IMR-90 (cell line): ENCODE measurements at places on chromosomes 7 and 10. TPM values are rescaled to one million over a fixed set of nuclear protein-coding genes. Genes with fewer than 3 reads are reported as not detected.

DNA sequence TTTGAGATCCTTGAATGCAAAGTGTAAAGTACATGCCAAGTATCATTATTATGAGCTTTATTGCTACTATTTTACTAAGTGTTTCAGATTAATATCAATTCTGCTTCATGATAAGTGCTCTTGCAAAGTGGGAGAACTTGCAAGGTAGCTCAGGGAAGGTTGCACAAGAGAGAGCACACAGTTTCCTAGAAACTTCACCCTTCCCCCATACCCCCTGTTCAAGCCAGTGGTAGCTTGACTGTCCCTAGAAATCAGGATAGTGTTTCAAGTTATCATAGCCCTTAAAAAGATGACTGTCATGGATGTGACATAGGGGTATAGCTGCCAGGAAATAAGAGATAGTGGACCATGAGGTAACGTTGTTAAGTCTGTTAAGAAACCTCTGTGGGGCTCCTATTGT lies 251.5 kb downstream of the TRIL start:
- no peak overlapping the region for H3K4me3 ChIP-seq
- no peak for DNase-seq
- H3K36me3 ChIP-seq = no peaks in the 10 kb centered on the region
- no peaks in the 10 kb centered on the region for H3K4me1 ChIP-seq

Gene NPSR1
- total RNA-seq = not detected in 2 replicates

- H3K4me1 ChIP-seq = peaks cover 9% of the 10 kb centered on the region
- H3K27me3 ChIP-seq = no peaks in the 10 kb centered on the region
- H3K36me3 ChIP-seq = no peaks in the 10 kb centered on the region
- H3K27ac ChIP-seq = no peak overlapping the region
- no peak for DNase-seq
Observed at GRCh38 chr7:43766564-43766963, 8.1 kb downstream of the BLVRA start.

- no peaks in the 10 kb centered on the region for H3K36me3 ChIP-seq
- H3K4me1 ChIP-seq = peaks cover 8% of the 10 kb centered on the region
Observed at GRCh38 chr7:33072471-33072870, 9.9 kb upstream of the NT5C3A start.

GRCh38 chr7:43954524-43955228 lies 28.4 kb downstream of the UBE2D4 start:
- H3K27me3 ChIP-seq = no peaks in the 10 kb centered on the region
- H3K36me3 ChIP-seq = peaks cover 13% of the 10 kb centered on the region
- no peak overlapping the region for H3K4me3 ChIP-seq
- H3K4me1 ChIP-seq = no peaks in the 10 kb centered on the region

DNA sequence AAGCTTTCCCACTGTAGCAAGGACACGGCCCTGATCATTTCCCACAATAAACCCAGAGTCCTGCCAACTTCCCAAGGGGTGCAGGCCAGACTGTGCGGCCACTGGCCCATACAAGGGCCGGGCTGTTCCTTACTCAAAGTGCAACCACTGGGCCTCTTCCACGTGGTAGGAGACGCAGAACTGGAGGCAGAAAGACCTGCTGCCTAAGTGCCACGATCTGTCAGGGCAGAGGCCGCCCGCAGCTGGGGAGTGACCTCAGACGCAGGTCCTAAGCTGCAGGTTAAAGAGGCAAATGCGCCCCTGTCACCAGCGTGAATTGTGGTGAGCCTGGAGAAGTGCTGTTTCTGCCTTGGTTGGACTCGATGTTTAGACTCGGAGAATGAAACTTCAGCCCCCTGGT lies 26.2 kb downstream of the GPER1 start:
- no peaks in the 10 kb centered on the region for H3K4me1 ChIP-seq
- no peak for DNase-seq
- no peaks in the 10 kb centered on the region; the same call in 1 of the 2 replicates for H3K36me3 ChIP-seq
- no peak overlapping the region for H3K27ac ChIP-seq
- no peak overlapping the region for H3K4me3 ChIP-seq
- no peaks in the 10 kb centered on the region for H3K27me3 ChIP-seq

DNA sequence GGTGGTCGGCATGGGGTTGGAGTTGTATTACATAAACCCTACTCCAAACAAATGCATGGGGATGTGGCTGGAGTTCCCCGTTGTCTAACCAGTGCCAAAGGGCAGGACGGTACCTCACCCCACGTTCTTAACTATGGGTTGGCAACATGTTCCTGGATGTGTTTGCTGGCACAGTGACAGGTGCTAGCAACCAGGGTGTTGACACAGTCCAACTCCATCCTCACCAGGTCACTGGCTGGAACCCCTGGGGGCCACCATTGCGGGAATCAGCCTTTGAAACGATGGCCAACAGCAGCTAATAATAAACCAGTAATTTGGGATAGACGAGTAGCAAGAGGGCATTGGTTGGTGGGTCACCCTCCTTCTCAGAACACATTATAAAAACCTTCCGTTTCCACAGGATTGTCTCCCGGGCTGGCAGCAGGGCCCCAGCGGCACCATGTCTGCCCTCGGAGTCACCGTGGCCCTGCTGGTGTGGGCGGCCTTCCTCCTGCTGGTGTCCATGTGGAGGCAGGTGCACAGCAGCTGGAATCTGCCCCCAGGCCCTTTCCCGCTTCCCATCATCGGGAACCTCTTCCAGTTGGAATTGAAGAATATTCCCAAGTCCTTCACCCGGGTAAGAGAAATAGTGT lies at the start of gene CYP2E1:
TSS of gene CYP2E1 (plus strand) at position 407 of the 632 bp plus-strand sequence. CDS start at position 440, 33 bp downstream.
- H3K4me1 ChIP-seq = no peaks in the 10 kb centered on the region
- H3K27me3 ChIP-seq = peaks cover 39% of the 10 kb centered on the region
- DNase-seq = no peak
- H3K27ac ChIP-seq = no peak within 1 kb of the TSS
- no peak within 1 kb of the TSS for H3K4me3 ChIP-seq
- H3K36me3 ChIP-seq = no peaks in the 10 kb centered on the region

Gene SNCG
- total RNA-seq = 10.6 and 11.9 TPM in 2 replicates

DNA sequence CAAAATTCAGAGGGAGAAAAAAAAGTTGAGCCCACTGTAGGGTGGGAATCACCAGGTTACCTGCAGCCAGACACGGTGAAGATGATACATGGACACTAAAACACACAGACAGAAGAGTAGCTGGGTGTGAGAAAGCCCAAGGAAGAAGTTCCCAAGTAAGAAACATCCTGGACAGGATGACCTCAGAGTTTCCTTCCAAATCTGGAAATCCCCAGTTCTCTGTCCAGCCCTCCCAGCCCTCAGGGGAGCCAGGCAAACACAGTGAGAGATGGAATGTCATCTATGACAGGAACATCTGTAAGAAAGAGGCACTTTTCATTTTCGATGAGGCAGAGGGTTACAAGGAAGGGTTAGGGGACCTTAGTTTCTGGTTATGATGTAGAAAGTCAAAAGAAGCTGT lies 125.1 kb upstream of the LYZL1 start:
- H3K4me3 ChIP-seq = no peak overlapping the region
- no peaks in the 10 kb centered on the region for H3K36me3 ChIP-seq
- H3K27me3 ChIP-seq = no peaks in the 10 kb centered on the region; the same call in 1 of the 2 replicates

DNA sequence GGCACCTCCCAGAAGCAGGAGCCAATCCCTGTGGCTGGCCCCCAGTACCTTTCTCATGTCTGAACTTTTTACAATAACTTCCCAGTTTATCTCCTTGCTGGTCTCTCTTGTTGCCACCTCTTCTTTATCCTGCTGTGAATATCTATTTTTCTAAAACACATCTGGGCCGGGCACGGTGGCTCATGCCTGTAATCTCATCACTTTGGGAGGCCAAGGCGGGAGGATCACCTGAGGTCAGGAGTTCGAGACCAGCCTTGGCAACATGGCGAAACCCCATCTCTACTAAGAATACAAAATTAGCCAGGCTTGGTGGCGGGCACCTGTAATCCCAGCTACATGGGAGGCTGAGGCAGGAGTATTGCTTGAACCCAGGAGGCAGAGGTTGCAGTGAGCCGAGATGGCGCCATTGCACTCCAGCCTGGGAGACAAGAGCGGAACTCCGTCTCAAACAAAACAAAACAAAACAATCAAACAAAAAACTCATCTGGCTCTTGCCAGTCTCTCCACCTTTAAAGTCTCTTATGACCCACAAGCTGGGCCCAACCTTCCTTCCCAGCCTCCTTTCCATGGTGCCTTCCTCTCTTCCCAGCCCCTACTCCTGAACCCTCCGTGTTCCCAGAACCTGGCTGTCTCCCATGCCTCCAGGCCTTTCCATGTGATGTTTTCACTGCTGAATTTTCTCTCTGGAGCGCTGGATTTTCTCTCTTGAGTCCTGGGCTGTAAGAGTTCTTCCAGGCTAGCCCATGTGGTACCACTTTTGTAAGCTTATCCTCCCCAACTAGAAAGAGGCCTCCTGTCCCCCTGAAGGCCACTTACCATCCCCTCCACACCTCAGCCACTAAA lies 51.3 kb downstream of the HIP1 start:
- H3K27ac ChIP-seq = no peak overlapping the region
- no peak for DNase-seq
- H3K27me3 ChIP-seq = no peaks in the 10 kb centered on the region

Gene ST7
- 25.3 and 26.0 TPM in 2 replicates for total RNA-seq

Gene EEPD1
- 7.3 and 8.1 TPM in 2 replicates for total RNA-seq

- H3K4me1 ChIP-seq = peaks cover 1% of the 10 kb centered on the region; the same call in 1 of the 2 replicates
- no peak for DNase-seq
- no peak overlapping the region for H3K27ac ChIP-seq
- no peaks in the 10 kb centered on the region for H3K36me3 ChIP-seq
- no peak overlapping the region for H3K4me3 ChIP-seq
Observed at GRCh38 chr7:135857519-135858274, 109.1 kb upstream of the FAM180A start.

GRCh38 chr10:78375854-78376785 lies 342.5 kb downstream of the RPS24 start:
- DNase-seq = no peak
- H3K36me3 ChIP-seq = no peaks in the 10 kb centered on the region
- peaks cover 64% of the 10 kb centered on the region for H3K27me3 ChIP-seq
- H3K4me3 ChIP-seq = no peak overlapping the region

GRCh38 chr7:120677535-120677934 lies 180.4 kb downstream of the TSPAN12 start:
- H3K4me1 ChIP-seq = no peaks in the 10 kb centered on the region
- DNase-seq = no peak
- no peaks in the 10 kb centered on the region for H3K27me3 ChIP-seq
- H3K4me3 ChIP-seq = no peak overlapping the region
- H3K36me3 ChIP-seq = no peaks in the 10 kb centered on the region

- H3K27me3 ChIP-seq = no peaks in the 10 kb centered on the region
- H3K36me3 ChIP-seq = no peaks in the 10 kb centered on the region
- H3K4me3 ChIP-seq = no peak overlapping the region
- no peak for DNase-seq
Observed at GRCh38 chr7:24307326-24307725, 23.3 kb downstream of the NPY start.

GRCh38 chr7:137932881-137933269 lies 69.0 kb downstream of the CREB3L2 start:
- peak overlapping the region; percentile 46 for H3K27ac ChIP-seq
- peaks cover 37% of the 10 kb centered on the region for H3K4me1 ChIP-seq
- H3K36me3 ChIP-seq = peaks cover 2% of the 10 kb centered on the region
- DNase-seq = peak; percentile 77
- no peak overlapping the region for H3K4me3 ChIP-seq
- H3K27me3 ChIP-seq = no peaks in the 10 kb centered on the region

DNA sequence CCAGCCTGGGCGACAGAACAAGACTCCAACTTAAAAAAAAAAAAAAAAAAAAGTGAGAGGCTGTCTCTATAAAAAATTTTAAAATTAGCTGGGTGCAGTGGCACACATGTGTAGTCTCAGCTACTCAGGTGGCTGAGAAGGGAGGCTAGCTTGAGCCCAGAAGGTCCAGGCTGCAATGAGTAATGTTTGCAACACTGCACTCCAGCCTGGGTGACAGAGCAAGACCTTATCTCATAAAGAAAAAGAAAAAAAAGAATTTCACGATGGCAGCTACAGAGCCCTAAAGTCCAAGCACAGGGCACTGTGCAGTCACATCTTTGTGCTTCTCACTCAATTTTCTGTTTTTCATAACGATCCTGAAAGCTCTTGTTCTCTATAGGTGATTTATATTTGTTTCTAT lies 209.5 kb upstream of the KCTD7 start:
- H3K27ac ChIP-seq = no peak overlapping the region
- H3K4me3 ChIP-seq = no peak overlapping the region
- no peaks in the 10 kb centered on the region for H3K27me3 ChIP-seq
- DNase-seq = no peak

Gene AKR1C8
- total RNA-seq = not detected in 2 replicates

DNA sequence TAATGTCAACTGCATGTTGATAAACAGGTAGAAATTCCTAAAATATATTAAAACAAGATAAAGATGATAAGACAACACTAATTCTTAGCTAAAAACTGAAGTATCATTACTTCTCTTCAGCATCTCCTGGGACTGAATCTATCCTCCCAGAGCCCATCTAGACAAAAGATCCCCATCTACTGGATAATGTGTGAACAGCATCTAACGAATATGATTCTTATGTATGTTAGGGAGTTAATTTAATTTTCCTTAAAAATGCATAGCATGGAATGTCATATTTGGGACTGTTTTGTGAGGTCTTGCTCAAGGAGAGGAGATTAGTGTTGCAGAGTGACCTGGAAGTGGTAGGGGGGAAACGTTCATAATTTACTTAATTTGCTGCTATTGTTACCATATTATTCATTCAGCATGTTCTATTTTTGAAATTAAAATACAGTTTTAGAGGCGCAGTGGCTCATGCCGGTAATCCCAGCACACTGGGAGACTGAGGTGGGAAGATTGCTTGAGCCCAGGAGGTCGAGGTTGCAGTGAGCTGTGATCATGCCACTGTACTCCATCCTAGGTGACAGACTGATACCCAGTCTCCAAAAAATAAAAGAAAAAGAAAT lies 305.1 kb upstream of the CSTF2T start:
- no peak overlapping the region for H3K4me3 ChIP-seq
- H3K27me3 ChIP-seq = no peaks in the 10 kb centered on the region
- no peak overlapping the region for H3K27ac ChIP-seq
- peak; percentile 67 for DNase-seq

DNA sequence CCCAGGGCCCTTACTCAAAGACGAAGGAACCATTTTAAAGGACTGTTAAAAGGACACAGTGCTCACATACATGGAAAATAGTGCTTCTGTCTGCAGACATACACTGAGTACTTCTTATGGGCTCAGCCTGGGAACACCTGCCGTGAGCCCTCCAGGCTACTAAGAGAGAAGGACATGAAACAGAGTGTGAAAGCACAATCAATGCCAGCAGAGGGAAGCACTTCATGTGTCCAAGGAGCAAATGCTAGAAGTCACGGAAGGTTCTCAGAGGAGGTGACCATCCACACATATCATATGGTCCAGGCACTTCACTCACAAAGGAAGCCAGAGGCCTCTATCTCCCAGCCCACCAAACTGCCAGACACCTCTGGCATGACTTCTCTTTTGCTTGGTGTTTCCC lies 15.5 kb downstream of the ELMO1 start:
- H3K27ac ChIP-seq = no peak overlapping the region
- no peak overlapping the region for H3K4me3 ChIP-seq
- no peak for DNase-seq

DNA sequence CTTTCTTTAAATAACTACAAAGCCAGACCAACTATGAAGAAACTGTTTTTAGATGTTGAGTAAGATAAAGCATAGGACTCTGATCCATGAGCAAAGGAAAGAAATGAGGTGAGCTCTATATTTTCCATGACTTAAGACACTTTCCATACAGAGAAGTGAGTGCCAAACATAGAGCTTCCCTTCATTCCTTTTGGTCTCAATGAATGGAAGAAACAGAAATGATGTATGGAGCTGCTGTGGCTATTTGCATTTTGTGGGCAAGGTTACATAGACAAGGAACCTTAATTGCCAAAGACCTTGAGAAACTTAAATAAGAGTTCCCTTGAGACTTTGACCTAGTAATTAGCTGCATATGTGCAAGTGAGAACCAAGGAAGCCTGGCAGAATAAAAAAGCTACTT lies 1152.2 kb downstream of the XPNPEP1 start:
- no peaks in the 10 kb centered on the region for H3K4me1 ChIP-seq
- H3K27me3 ChIP-seq = no peaks in the 10 kb centered on the region
- DNase-seq = no peak
- H3K27ac ChIP-seq = no peak overlapping the region
- H3K4me3 ChIP-seq = no peak overlapping the region
- H3K36me3 ChIP-seq = no peaks in the 10 kb centered on the region

Gene PRLHR
- not detected in 2 replicates for total RNA-seq

Gene ASZ1
- not detected in 2 replicates for total RNA-seq
